ENCODE measurements at places on chromosomes 7 and 10.

DNA sequence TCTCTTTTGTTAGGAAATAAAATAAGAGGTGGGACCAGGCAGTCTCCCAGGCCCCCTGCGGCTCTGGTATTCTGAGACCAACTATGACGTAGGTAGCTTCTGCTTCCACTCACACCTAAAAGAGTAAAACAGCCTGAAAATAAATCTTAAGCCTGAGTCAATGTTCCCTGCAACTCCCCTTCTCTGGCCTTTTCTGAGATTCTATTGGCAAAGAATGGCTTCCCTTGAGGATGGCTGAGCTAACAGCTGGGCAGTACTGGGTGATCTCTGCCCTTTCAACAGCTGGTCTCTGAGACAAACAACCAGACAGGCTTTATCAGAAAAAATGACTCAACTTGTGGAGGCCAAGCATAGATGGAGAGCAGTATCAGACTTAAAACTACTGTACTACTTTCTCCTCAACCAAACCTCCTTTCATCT lies 58.7 kb downstream of the CREB3L2 start:
- DNase-seq, result no peak

DNA sequence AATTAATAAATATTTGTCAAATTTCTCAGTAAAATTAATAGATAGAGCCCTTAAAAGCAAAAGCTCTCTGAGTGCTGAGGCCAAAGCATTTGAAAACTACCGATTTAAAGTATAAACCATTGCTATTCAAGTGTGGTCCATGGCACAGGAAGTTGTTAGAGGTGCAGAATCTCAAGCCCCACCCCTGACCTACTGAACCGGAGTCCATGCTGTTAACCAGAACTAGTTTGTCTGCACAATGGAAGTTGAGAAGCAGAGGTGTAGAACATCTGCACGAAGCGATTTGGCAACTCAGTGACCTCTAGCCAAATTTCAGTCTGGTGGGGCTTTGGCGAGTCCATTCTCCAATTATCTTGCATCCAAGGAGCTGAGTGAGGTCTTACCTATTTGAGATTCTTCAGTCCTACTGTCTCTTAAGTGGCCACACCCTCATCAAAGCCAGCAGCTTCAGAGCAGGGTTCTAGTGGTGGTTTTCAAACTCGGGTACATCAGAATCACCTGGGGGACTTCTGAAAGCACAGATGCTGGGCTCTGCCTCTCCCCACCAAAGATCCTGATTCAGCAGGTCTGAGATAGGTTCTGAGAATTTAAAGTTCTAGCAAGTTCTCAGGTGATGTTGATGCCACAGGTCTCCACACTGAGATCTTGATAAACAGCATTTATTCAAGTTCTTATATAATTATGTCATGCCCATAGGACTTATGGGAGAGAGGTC lies 96.8 kb upstream of the SAMD8 start:
- DNase-seq, result no peak

- no peak for DNase-seq
Measured at GRCh38 chr7:9148687-9149086, 715.3 kb downstream of the NXPH1 start.

GRCh38 chr10:81095238-81095637 lies 557.5 kb downstream of the SH2D4B start:
- DNase-seq, result no peak

DNA sequence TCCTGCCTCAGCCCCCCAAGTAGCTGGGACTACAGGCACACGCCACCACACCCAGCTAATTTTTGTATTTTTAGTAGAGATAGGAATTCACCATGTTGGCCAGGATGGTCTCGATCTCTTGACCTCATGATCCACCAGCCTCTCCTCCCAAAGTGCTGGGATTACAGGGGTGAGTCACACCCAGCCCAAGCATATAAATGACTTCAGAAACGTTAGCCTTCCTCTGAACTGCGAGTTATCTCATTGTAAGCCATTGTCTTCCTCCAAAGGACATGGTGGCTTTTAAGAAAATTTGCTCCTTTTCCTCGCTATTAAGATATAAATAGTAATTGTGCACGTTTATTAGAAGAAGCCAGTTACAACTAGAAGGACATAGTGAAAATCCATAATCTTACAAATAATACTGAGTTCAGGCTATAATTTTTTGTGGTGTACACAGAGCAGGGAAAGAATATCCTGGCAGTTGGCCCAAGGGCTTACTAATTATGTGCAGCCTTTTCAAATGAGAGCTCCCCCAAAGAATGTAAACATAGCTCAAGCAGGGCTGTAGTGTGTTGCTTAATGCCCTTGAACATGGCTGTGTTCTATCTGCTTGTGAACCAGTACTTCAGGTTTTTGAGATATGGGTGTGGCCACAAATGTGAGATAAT lies 495.8 kb downstream of the PARD3 start:
- no peak for DNase-seq

Data from activated T-helper 1 cell treated with Interleukin-2 at 50 U/mL for 16 hours (primary cell).